ENCODE measurements at places on chromosomes 1 and 21.

- no peak for DNase-seq
Observed at GRCh38 chr21:17119466-17120297, 393.2 kb upstream of the CXADR start.

DNA sequence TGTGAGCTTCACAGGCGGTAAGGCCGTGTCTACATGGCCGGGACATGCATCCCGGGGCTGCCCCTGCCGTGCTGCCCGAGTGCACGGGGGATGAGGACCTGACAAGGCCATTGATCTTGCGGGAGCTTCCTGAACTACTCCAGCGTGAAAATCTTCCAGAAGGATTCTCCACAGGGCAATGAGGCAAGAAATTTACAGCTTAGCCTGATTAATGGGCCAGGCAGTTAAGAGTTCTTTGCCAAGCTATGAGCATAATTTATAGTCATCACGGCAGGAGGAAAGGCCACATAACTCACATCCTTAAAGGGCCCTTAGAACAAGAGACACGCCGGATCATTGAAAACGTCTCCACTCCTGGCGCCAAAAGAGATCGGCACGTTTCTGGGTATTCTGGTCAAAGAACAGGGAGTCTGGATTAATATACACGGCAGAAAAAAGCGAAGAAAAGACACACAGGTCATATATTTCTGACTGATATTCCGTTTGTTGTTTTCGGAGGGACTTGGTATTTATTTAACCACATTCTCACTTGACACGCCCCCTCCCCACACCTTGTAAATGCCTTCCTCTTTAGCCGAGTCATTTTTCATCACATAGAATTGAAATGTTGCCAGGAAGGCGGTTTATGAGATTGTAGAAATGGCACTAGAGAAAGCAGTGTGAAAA lies 180.5 kb downstream of the DYRK1A start:
- DNase-seq, result peak; percentile 99

- no peak for DNase-seq
Observed at GRCh38 chr1:109516872-109517271, 7.3 kb upstream of the AMIGO1 start.

- DNase-seq, result no peak
Observed at GRCh38 chr1:56331207-56331891, 248.0 kb downstream of the PLPP3 start.

DNA sequence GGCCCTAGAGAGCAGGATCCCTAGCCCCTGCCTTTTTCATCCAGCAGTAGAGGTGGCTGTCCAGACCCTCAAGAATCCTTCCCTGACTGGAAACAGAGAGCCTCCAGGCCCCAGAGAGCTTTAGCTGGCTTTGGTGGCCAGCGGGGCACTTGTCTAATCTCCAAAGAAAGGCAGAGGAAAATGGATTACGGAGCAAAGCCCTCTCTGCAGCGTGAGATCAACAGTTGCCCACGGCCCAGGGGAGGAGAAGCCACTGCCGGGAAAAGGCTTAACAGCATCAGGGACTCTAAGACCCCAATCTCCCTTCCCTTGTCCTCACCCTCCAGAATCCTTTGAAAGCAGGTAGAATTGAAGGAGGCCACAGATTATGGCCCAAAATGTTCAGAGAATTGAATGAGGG lies 35.8 kb upstream of the GRIK3 start:
- no peak for DNase-seq

DNA sequence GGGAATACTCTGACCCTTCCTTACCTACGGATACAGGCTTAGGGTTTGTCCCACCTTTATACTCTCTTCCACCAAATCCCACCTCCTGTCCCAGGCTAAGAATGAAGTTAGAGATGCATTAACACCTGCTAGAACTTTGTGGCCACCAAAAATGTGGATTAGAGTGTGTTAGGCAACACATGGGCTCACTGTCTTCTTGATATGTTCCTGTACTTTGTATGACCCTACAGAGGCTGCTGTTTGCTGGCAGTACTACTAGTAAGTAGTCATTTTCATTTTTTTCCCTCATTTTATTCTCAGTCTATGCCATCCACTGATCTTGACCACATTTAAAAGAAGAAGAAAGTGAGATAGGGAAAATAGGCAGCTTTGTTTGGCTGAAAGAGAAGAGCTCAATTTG lies 21.0 kb upstream of the TMEM39B start:
- no peak for DNase-seq

GRCh38 chr1:30810416-30811080 lies 53.0 kb upstream of the LAPTM5 start:
- no peak for DNase-seq

GRCh38 chr1:95496307-95496706 lies 262.3 kb downstream of the RWDD3 start:
- DNase-seq, result no peak

- DNase-seq, result peak; percentile 13
Observed at GRCh38 chr1:184954232-184954995, 19.9 kb downstream of the NIBAN1 start.

All from common myeloid progenitor, CD34-positive (primary cell).